HuH-7.5 (cell line): ENCODE measurements at places on chromosomes 1 and 21.
A peak's percentile ranks its signal among the peaks of the same experiment; 100 is the strongest.

- DNase-seq, result no peak
Observed at GRCh38 chr1:240511789-240512188, 100.2 kb downstream of the GREM2 start.

- no peak for DNase-seq
Observed at GRCh38 chr1:34155860-34156259, 9.2 kb downstream of the CSMD2 start.

GRCh38 chr1:81149649-81150325 is 650.9 kb upstream of the ADGRL2 start:
- no peak for DNase-seq

GRCh38 chr1:15222653-15223303 is 24.2 kb upstream of the FHAD1 start:
- no peak for DNase-seq

DNA sequence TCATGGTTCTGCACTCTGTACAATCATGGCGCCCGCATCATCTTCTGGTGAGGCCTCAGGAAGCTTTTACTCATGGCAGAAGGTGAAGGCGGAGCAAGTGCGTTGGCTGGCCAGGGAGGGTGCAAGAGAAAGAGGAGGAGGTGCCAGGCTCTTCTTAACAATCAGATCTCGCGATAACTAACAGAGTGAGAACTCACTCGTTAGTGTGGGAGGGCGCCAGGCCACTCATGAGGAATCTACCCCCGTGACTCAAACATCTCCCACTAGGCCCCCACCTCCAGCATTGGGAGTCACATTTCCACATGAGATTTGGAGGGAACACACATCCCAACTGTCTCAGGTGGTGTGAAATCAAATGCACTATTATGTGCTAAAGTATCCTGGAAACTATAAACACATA is 220.2 kb upstream of the CSF3R start:
- no peak for DNase-seq

- DNase-seq, result peak; percentile 38
Observed at GRCh38 chr1:155178441-155179111, 4.9 kb downstream of the TRIM46 start.
